ENCODE measurements at places on chromosomes 7 and 10. TPM values are rescaled to one million over a fixed set of nuclear protein-coding genes. Genes with fewer than 3 reads are reported as not detected.

Gene CCDC3
- total RNA-seq = not detected

DNA sequence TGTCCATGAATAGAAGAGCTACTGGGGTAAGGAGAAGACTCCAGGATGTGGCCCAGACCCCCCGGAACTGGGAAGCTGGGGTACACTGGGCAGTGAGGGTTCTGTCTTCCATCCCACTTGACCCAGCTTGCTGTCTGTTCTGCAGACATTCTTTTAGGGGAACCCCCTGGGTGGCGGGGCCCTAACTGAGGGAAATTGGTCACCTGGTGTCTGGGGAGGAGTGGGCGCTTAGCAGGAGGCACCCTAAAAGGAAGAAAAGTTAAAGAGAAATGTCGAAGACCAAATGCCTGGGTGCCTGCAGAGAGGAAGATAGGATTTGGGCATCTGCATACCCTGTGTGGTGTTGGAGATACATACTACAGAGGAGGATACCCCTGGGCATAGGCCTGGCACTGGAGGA lies 1.0 kb downstream of the AP1S1 start:
- no peak for DNase-seq

DNA sequence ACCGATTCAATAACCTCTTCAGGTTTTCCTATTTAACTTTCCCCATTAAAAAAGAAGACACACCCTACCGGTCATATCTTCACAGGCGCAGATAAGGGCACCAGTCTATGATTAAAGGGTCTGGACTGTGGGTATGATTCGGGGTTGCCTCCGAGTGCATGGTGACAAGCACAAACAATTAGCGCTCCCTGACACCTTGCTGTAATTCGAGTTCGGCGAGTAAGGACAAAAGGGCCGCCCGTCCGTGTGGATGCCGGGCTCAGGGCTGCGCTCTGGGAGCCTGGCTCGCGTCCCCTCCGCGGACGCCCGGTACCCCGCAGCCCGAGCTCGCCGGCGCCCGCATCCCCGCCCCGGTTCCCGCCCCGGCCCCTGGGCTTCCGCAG lies 111.9 kb upstream of the RHEB start:
- peak; percentile 50 for DNase-seq

DNA sequence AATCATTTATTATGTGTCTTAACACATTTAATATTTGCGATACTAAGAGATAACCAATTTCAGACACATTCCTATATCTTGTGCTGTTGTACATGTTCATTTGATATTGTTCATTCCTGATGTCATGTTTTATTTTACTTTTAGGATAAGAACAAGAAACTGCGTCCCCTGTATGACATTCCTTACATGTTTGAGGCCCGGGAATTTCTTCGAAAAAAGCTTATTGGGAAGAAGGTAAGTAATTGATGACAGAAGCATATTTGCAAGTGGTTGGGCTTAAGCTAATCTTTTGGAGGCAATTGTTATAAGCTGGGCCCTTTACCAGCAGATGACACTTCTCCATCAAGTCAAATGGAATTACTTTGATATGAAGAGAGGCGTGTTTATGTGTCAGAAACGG lies 155.3 kb downstream of the SND1 start:
- DNase-seq = no peak

Data from OCI-LY7 (cell line).